IMR-90 (cell line): ENCODE measurements at places on chromosomes 11 and 22. TPM values are rescaled to one million over a fixed set of nuclear protein-coding genes. Genes with fewer than 3 reads are reported as not detected.

The DRICH1 gene
- polyA plus RNA-seq = 0.13 and 0.14 TPM in 2 replicates

The C11orf91 gene
- polyA plus RNA-seq = 0.10 TPM in 1 of 2 replicates, not detected in the other

The POU2AF1 gene
- polyA plus RNA-seq = not detected in 2 replicates

The MFRP gene
- polyA plus RNA-seq = not detected in 2 replicates

The KRTAP5-1 gene
- polyA plus RNA-seq = not detected in 2 replicates

The SYT9 gene
- not detected in 2 replicates for polyA plus RNA-seq

The GRK3 gene
- 0.58 and 0.80 TPM in 2 replicates for polyA plus RNA-seq

GRCh38 chr11:27187848-27188621, 147.4 kb downstream of the BBOX1 start:
- no peak for DNase-seq

DNA sequence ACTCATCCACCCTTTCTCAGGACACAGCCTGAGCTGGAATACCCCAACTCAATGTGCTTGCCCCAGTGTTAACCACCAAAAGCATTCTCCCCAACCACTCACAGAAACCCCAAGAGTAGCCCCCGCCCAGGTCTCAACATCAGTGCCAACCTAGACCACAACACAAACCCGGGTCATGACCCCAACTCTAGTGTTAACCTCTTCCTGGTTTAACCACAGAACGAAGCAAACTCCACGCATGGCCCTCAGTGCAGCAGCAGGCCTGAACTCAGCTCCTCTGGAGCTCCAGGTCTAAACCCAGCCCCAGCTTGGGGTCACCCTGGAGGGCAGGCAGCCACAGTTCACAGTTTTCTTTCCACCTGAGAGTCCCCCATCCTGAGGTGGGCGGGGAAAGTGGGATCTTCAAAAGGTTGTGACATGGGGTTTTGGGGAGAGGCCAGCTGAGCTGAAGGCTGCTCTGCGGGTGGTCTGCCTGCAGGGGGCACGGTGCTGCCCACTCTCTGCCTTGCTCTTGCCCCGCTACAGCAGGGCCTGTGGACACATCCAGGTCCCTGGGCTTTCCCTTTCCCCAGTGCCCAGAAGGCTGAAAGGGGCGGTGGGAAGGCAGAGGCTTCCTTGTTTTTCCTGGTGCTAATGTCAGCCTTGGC, 37.9 kb downstream of the NECTIN1 start:
- DNase-seq = no peak

DNA sequence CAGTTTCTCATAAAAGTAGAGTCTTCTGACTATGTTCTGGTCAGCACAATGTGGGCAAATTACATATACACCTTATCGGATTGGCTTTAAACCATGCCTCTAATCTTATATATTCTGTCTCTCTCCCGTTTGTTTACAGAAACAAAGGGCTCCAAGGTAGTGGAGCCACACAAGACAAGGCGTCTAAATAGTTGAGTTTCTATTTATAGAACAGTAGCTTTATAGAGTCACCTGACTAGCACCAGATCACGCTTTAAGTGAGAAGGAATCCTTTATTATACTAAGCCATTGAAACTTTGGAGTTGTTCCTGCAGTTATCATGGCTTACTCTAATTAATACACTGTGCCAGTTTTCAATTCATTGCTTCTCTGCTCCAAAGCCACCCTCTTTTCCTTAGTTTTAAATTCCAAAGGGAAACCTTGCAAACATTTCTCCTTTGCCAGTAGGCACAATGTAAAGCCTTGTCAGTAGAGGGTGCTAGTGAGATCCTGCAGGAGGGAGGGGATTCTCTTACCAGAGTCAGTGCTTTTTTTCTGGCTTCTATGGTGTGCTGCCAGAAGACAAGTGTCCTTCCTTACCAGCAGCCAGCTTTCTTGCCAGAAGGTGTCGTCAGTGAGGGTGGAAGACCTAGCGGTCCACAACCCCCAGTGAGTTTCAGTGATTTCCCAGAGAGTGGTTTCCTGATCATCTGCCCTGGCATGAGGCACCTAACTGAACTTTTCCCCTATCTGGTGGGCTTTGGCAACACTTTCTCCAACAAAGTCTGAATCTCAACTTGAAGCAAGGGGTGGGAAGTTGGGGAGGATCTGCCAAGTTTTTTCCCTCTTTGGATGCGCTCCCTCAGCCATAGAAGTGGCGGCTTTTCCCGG, 71.7 kb downstream of the RAB38 start:
- DNase-seq = peak; percentile 58

DNA sequence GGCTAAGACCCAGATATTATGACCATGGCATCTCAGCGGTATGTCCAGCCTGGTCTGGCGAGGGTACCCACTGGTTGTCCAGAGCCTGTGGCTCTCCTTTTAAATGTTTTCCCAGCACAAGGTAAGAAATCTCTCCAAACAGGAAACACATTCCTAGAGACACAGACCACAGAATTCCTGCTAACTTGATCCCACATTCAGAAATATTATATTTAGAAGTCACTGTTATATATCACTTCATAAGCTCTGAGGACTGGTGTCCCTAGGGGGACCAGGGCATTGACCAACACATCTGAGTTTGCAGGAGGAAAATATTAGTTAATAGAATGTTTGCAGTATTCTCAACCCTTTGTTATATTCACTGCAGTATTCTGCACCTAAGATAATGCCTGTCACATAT, 23.1 kb downstream of the TMPRSS13 start:
- DNase-seq = no peak

GRCh38 chr22:29213493-29213892, 7.8 kb downstream of the EMID1 start:
- DNase-seq = no peak
